Neural crest cell (in vitro differentiated cells): ENCODE measurements at places on chromosomes 2 and 18. TPM values are rescaled to one million over a fixed set of nuclear protein-coding genes. Genes with fewer than 3 reads are reported as not detected.

CAPN14 gene
- 0.36 and 0.47 TPM in 2 replicates for total RNA-seq

CFC1 gene
- total RNA-seq, result not detected in 2 replicates

ANTXR1 gene
- total RNA-seq, result 60.2 and 61.1 TPM in 2 replicates

UPP2 gene
- total RNA-seq, result not detected in 2 replicates

AMER3 gene
- 1.3 and 1.4 TPM in 2 replicates for total RNA-seq

DTNA gene
- total RNA-seq, result 11.3 and 13.3 TPM in 2 replicates

PSD4 gene
- 2.4 and 2.9 TPM in 2 replicates for total RNA-seq

RUFY4 gene
- not detected in 2 replicates for total RNA-seq

THSD7B gene
- 0.16 and 0.19 TPM in 2 replicates for total RNA-seq

SERPINB2 gene
- total RNA-seq, result not detected in 2 replicates

FAM117B gene
- 22.8 and 24.6 TPM in 2 replicates for total RNA-seq

TMEM169 gene
- 29.7 and 34.8 TPM in 2 replicates for total RNA-seq

- no peaks in the 10 kb centered on the region for H3K36me3 ChIP-seq
- no peak for DNase-seq
- H3K27me3 ChIP-seq, result peaks cover 12% of the 10 kb centered on the region
Observed at GRCh38 chr2:42068571-42069178, 20.9 kb downstream of the PKDCC start.

DNA sequence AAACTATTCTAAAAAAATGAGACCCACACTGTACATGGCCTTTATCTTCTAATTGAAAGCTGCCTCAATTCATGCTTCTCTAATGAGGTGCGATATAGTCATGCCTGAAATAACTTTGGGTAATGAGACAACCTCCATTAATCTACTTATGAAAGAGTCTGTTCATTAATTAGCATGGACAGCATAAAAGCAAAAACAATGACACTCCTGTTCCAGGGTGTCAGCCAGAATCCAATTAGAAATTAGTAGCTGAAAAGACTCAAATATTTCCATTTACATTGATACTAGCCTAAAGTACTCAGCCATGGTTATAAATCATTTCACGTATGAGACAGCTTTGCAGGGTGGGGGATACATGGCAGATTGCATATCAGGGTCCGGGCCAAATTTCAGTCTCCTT, 288.7 kb downstream of the AKAIN1 start:
- no peak overlapping the region for H3K4me3 ChIP-seq
- no peaks in the 10 kb centered on the region for H3K27me3 ChIP-seq
- H3K4me1 ChIP-seq, result peaks cover 19% of the 10 kb centered on the region
- H3K36me3 ChIP-seq, result peaks cover 4% of the 10 kb centered on the region

- no peak overlapping the region for H3K27ac ChIP-seq
- no peaks in the 10 kb centered on the region for H3K4me1 ChIP-seq
- DNase-seq, result no peak
- no peak overlapping the region for H3K4me3 ChIP-seq
Observed at GRCh38 chr2:232053777-232054176, 92.3 kb downstream of the DIS3L2 start.

DNA sequence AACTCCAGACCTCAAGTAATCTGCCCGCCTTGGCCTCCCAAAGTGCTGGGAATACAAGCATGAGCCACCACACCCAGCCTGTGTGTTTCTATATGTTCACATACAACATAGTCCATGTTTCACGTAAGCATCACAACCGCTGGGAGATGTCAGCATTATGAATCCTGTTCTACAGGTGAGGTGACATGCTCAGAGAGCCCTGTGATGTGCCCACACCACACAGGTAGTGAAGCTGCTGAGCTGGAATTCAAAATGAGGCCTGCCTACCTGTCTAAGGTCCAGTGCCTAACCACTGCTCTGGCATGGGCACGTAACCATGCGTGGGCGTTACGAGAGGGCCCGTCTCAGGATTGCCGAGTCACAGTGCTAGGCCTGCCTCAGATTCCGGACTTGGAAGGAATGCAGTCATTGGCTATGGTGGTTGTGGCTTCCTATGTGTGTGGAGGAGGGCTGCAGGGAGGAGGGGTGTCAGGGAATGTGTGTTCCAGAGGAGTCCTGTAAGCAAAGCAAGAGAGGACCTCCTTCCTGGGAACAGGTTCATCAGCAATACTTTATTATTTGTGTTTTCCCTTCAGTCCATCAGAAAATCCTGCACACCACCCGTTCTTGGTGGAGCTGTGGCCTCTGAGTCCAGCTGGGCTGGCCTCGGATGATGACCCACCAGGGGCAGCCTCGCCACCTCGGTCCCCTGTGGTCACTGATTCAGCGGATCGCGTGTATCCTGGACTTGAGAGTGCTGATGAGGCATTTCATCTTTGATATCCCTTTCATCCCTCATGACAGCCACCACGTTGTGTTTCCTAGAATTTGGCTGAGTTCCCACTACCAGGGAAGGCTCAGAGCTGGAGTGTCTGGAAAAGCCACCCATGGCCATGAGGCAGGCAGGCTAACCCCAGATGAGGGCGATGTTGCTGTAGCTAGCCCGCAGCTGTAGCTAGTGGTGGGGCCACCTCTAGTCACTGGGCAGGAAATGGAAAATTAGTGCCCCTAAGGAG, 31.1 kb downstream of the HK2 start:
- no peaks in the 10 kb centered on the region for H3K36me3 ChIP-seq
- no peak for DNase-seq
- no peak overlapping the region for H3K27ac ChIP-seq
- peaks cover 34% of the 10 kb centered on the region for H3K4me1 ChIP-seq
- no peak overlapping the region for H3K4me3 ChIP-seq

- H3K27me3 ChIP-seq, result peaks cover 4% of the 10 kb centered on the region
- no peak for DNase-seq
- H3K4me3 ChIP-seq, result peak overlapping the region; percentile 50
Observed at GRCh38 chr2:231469583-231469950, 5.3 kb upstream of the NCL start.

DNA sequence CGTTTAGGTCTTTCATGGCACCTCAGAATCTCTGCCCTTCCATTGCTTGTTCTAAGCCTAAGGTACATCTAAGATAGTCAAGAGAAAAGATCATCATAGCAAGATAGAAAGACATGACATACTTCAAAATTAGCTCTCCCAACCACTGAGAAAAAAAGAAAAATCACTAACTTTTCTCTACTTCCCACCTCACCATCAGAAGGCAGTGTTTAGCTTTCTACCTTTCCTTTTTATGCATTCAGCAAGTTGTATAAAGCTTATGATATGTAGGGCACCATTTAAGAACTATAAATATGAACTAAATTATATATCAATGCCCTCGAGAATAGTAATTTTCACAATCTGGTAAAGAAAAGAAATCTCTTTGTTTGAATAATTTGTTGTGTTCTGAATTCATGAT, 331.8 kb upstream of the VWC2L start:
- no peaks in the 10 kb centered on the region for H3K36me3 ChIP-seq
- H3K4me3 ChIP-seq, result no peak overlapping the region
- no peaks in the 10 kb centered on the region for H3K27me3 ChIP-seq
- DNase-seq, result no peak
- no peak overlapping the region for H3K27ac ChIP-seq

DNA sequence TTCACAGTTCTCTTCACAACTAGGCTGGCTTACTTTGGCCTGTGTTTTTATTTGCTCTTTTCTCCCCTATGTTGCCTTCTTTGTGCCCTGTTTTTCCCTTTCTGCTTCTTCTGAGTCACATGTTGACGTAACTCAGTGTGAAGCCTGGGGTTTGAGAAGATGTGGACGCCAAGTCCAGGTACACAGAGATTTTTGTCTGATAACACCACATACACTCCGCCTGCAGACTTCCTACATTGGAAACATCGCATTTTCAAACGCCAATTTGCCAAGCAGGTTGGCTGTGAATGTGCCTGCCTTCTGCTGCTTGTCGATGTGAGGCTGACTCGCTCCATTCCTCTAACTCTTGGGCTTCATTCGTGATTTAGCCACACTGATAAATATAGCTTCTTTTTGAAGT, 62.6 kb upstream of the FN1 start:
- H3K4me1 ChIP-seq, result no peaks in the 10 kb centered on the region
- H3K36me3 ChIP-seq, result no peaks in the 10 kb centered on the region
- DNase-seq, result no peak
- H3K4me3 ChIP-seq, result no peak overlapping the region
- H3K27me3 ChIP-seq, result no peaks in the 10 kb centered on the region

DNA sequence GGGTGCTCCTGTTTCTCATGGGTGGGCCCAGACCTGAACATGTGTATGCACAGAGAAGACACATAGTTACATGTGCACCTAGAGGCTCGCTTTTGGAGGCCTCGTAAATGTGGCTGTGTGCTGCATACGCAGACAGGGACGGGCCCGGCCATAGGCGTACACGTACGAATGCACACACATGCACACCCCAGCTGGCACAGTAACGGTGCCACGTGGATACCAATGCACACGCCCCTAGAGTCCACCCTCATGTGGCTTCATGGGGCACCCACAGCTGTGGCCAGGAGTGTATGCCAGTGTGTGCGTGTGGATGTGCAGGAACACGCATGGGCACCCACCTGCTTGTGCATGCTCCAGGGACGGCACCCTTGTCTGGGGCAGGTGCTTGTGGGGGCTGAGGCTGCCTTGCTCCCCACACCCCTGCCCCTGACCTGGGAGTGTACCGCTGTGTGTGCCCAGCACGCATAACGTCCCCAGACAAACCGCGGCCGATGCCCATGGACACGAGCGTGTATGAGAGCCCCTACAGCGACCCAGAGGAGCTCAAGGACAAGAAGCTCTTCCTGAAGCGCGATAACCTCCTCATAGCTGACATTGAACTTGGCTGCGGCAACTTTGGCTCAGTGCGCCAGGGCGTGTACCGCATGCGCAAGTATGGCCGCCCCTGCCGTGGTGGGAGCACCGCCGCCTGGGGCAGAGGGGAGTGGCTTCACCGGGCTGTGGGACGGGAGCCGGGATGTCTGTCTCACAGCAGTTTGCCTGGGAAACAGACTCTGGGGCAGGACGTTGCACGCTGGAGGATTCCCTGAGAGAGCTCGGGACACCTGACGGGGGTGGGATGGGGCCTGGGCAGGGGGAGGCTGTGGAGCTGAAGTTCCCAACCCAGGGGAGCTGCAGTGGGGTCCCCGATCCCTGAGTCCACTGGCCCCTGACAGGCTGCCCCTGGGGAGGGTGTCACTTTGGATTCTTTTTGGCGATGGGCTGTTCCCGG, 21.0 kb downstream of the ZAP70 start:
- H3K4me3 ChIP-seq, result no peak overlapping the region
- no peaks in the 10 kb centered on the region for H3K27me3 ChIP-seq
- no peaks in the 10 kb centered on the region for H3K36me3 ChIP-seq
- H3K27ac ChIP-seq, result no peak overlapping the region
- peaks cover 8% of the 10 kb centered on the region for H3K4me1 ChIP-seq

- peak overlapping the region; percentile 51 for H3K27ac ChIP-seq
- H3K27me3 ChIP-seq, result no peaks in the 10 kb centered on the region
- peaks cover 20% of the 10 kb centered on the region for H3K4me1 ChIP-seq
Observed at GRCh38 chr2:186887107-186888090, 38.4 kb upstream of the ZSWIM2 start.

GRCh38 chr2:121748202-121748601, 7.2 kb upstream of the TSN start:
- H3K4me3 ChIP-seq, result peak overlapping the region; percentile 29
- no peak for DNase-seq
- H3K27me3 ChIP-seq, result no peaks in the 10 kb centered on the region
- H3K27ac ChIP-seq, result no peak overlapping the region
- H3K4me1 ChIP-seq, result no peaks in the 10 kb centered on the region
- no peaks in the 10 kb centered on the region for H3K36me3 ChIP-seq

- H3K36me3 ChIP-seq, result no peaks in the 10 kb centered on the region
- DNase-seq, result no peak
- H3K4me3 ChIP-seq, result no peak overlapping the region
- no peaks in the 10 kb centered on the region for H3K27me3 ChIP-seq
- no peak overlapping the region for H3K27ac ChIP-seq
Observed at GRCh38 chr2:12304564-12305171, 412.1 kb upstream of the TRIB2 start.

- H3K27me3 ChIP-seq, result peaks cover 9% of the 10 kb centered on the region
- peaks cover 27% of the 10 kb centered on the region for H3K4me1 ChIP-seq
- no peaks in the 10 kb centered on the region for H3K36me3 ChIP-seq
- H3K4me3 ChIP-seq, result no peak overlapping the region
- no peak for DNase-seq
- H3K27ac ChIP-seq, result no peak overlapping the region
Observed at GRCh38 chr18:78726326-78727056, 253.1 kb upstream of the SALL3 start.

DNA sequence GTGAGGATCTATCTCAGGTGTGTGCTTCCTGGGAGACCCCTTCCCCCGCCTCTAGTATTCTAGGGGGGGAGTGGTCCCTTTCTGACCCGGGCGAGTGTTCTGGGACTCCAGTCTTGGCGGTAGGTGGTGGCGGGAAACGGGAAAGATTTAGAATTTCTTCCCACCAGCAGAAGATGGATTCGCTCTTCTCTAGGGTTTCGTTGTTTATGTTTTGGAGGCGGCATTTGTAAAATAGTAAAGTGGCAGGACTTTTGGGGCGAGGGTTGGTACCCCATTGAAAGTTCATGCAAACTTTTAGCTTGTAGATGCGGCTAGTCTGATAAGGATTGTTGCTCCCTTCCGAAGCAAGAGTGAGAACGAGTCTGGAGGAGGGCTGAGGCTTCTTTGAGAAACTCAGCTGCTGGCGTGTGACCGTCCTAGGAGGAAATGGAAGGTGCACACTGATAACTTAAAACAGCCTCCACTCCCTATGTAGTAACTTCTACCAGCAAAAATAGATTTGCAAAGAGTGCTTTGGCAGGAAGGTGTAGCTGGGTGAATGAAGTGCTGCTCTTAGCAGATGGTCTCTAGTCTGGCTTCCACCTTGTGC, 412 bp downstream of the GPD2 start:
- H3K4me3 ChIP-seq, result peak overlapping the region; percentile 93
- H3K27ac ChIP-seq, result peak overlapping the region; percentile 97
- no peak for DNase-seq
- H3K36me3 ChIP-seq, result peaks cover 13% of the 10 kb centered on the region
- peaks cover 32% of the 10 kb centered on the region for H3K4me1 ChIP-seq

DNA sequence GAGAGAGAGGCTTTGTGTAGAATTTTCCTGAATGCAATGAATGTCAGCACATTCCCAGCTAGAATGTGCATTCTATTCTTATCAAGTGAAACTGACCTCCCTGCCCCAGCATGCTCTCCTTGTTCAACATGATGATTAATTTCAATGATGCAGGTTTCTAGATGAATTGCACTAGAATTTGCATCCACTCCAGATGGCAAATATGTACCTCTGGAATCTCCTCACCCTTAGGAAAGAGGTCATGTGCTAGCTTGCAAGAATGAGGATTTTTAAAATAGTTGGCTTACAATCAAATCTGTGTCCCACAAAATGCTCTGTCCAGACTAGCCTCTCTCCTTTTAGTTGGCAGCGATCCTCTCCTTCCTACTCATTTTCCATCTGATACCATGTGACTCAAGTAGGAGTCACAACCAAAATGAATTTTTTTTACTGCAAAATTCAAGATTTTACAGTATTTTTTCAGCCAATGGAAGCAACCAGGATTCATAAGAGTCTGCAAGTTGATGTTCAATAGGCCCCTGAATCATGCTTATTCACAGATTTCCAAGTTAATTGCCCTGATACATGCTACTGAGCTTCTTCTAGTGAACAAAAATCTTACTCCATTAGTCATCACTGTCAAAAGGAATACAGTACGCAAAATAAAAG, 21.0 kb upstream of the STAT4 start:
- H3K27me3 ChIP-seq, result no peaks in the 10 kb centered on the region
- DNase-seq, result no peak
- H3K27ac ChIP-seq, result no peak overlapping the region
- no peaks in the 10 kb centered on the region for H3K36me3 ChIP-seq
- H3K4me3 ChIP-seq, result no peak overlapping the region
- H3K4me1 ChIP-seq, result peaks cover 29% of the 10 kb centered on the region
